ENCODE measurements at places on chromosomes 16 and 17.

DNA sequence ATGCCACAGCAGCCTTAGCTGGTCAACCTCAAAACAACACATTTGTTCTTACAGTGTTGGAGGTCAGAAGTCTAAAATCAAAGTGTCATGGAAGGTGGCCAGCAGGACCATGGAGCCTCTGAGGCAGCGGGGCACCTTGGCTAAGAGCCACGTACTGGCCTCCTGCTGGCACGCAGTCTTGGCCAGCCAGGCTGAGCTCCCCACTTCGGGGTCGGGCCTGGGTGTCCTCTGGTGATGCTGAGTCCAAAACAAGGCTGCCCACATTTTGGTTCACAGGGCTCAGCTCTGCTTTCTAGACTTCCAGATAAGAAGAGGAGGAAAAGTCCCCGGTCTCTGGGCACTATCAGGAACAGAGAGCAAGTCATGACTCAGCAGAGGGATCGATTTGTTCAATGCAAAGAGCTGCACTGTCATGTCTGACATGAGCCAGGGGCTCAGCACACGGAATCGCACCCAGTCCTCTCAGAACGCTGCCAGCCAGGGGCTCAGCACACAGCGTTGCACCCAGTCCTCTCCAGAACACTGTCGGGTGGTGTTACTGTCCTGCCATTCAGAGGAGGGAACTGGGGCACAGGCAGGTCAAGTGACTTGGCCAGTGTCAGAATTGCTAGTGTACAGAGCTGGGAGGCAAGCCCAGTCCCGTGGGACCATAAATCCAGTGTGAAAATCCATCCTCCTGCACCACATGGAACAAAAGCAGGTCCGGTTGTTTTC lies 2.5 kb downstream of the LGALS9 start:
- DNase-seq, result no peak

- DNase-seq, result no peak
These were observed 4.4 kb downstream of the DHRS7B start for GRCh38 chr17:21131137-21131536.

- no peak for DNase-seq
These were observed 9.6 kb downstream of the AFMID start for GRCh38 chr17:78196716-78197115.

DNA sequence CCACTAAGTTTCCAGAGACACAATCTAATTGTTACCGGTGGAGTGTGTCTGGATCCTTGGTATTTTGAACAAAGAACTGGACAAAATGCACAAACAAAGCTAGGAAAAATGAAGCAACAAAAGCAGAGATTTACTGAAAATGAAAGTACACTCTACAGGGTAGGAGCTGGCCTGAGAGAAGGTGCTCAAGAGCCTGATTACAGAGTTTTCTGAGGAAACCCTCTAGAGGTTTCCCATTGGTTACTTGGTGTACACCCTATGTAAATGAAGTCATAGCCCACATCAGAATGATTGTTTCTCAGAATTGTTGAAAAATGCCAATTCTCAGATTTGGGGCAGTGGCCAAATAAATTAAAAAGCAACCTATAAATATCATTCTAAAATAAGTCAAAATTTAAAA lies 436.4 kb downstream of the KCNJ18 start:
- DNase-seq, result no peak

GRCh38 chr16:47519996-47520679 lies 59.0 kb downstream of the PHKB start:
- DNase-seq, result no peak

GRCh38 chr16:82965808-82966207 lies 339.0 kb downstream of the CDH13 start:
- DNase-seq, result no peak

All from H7 (cell line).